ENCODE measurements at places on chromosomes 2 and 18.

- no peak for DNase-seq
Observed at GRCh38 chr2:220332886-220333285, 705.5 kb downstream of the SLC4A3 start.

DNA sequence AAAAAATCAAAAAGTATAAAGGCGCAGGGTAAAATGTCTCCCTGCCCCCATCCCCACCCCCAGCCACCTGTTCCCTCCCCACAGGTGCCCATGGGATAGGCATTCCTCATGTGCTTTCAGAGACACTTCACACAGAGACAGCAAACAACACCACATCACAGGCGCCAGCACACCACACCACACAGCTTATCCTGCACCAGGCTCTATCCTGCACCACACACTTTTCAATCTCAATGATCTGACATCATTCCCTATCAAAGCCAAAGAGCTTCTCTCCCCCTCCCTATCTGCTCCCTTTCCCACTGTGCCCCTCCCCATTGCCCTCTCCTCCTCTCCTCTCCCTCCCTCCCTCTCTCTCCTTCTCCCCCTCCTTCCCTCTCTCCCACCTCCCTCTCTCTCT is 15.5 kb downstream of the FAM178B start:
- DNase-seq, result no peak

- DNase-seq, result no peak
Observed at GRCh38 chr2:29580223-29580622, 341.2 kb downstream of the ALK start.

GRCh38 chr2:55912926-55913325 is 10.7 kb downstream of the EFEMP1 start:
- DNase-seq, result no peak

DNA sequence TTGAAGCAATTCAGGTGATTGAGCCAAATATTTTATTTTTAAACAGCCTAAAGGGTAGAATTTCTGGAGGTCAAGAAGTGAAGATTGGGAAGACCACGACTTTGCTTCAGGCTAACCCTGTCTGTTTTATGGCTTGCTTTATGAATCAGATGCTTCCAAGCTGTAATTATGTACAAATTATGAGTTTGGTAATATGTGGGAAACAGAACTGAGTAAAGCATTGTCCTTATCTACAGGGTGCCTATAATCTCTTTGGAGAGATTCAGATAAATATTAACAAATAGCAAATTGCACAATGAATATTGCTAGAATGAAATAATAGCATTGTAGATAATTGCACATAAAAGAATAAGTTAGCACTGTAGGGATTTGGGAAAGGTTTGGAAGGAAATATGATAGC is 539.4 kb upstream of the CDH2 start:
- DNase-seq, result no peak

Measured in ELR (cell line).